Stimulated activated CD8-positive, alpha-beta memory T cell treated with anti-CD3 and anti-CD28 coated beads, Interleukin-4, amount 100 ng/mL, for 4 hours (primary cell): ENCODE measurements at places on chromosomes 6 and 20.
A peak's percentile ranks its signal among the peaks of the same experiment; 100 is the strongest.

- no peak for DNase-seq
Measured at GRCh38 chr20:17562804-17563305, 7.0 kb upstream of the DSTN start.

GRCh38 chr20:23298926-23299672 is 51.5 kb upstream of the NXT1 start:
- no peak for DNase-seq

DNA sequence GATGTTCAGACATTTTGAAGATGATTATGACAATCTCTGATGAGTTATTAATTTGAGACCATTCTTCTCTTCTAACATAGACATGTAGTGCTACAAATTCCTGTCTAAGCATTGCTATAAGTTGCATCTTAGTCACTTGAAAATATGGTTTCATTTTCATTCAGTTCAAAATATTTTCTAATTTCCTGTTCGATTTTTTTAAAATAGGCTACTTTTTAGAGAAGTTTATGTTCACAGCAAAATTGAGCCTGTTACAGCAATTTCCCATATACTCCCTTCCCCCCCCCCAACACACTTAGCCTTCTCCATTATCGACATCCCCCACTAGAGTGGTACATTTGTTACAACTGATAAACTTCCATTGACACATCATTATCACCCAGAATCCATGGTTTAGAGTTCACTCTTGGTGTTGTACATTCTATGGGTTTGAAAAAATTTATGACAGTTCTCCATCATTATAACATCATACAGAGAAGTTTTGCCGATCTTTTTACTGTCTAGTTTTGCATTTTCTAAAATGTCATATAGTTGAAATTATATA is 31.2 kb downstream of the PLAGL1 start:
- no peak for DNase-seq

GRCh38 chr6:111806165-111806547 is 67.1 kb downstream of the FYN start:
- DNase-seq: no peak

DNA sequence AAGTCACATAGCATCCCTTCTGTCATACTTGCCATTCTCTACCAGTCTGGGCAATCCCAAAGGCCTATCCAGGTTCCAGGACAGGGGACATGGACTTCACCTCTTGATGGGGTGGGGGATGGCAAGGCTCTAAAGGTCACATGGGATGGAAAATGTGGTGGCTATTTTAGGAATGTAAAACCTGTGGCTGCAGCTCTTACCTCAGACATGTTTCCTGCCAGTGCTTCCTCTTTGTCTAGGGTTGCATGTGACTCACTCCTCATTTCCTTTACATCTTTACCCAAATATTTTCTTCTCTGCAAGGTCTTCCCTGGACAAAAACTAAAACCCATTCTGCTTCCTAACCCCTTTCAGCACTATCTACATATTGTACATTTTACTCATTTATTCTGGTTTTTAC is 135.7 kb downstream of the BTBD3 start:
- no peak for DNase-seq

DNA sequence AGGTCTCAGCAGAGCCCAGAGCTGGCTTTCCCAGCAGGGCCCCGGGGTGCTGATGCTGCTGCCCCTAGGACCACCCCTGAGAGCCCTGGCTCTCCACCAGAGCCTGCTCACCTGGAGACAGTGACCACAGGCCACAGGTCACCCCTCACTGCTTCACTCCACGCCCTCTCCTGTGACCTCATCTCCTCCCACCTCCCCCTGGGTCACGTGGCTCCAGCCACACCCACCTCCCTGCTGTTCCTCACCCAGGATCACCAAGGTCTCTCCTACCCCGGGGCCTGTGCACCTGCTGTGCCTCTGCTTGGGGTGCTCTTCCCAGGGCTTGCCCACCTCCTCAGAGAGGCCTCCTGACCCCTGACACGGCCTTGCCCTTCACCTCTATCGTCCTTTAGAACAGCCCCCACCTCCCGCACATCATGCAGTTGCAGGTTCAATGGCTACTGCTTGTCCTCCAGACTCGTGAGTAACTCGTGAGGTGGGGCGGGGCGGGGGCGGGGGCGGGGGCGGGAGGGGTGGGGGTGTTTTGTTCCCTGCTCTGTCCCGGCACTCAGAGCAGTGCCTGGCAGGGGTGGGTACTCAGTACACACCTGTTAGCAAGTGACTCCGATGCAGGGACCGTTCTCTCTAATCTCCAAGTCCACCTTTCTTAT is 468.0 kb downstream of the PREX1 start:
- no peak for DNase-seq

GRCh38 chr20:37622728-37623127 is 71.1 kb upstream of the CTNNBL1 start:
- DNase-seq: no peak

GRCh38 chr6:141475259-141475658 is 657.5 kb upstream of the GJE1 start:
- no peak for DNase-seq

- DNase-seq: no peak
Measured at GRCh38 chr6:132830334-132830751, 16.0 kb downstream of the RPS12 start.

DNA sequence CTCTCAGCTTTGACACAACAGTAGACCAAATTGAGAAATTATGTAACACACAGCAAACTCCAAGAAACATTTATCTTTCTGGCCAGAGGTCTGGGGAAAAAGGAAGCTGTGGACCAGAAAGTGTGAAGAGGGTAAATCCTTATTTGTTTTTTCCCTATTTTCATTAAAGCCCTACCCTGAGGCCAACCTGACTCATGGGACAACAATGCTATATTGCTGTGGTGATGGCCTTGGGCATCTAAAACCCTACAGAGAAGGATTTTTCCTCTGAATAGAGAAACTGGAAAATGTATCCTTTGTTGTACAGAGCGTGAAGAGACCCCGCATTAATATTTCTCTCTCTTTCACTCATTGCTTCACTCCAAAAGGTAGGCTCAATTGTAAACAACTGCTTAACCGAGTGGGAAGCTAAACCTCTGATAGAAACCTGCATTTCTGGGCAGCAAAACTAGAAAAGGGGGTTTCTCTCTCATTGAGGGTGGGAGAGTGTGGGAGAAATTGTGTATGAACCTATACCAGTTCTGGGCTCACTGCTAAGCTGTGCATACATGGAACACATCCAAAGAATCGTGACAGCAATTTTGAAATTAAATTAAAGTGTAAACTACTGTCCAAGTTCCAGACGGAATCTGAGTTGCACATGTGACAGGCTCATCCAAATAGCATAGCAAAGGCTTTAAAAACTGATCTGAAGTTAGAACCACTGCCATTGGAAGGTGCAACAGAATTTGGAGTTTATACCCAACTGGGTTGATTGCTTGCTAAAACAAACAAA is 175.5 kb downstream of the CLVS2 start:
- no peak for DNase-seq

DNA sequence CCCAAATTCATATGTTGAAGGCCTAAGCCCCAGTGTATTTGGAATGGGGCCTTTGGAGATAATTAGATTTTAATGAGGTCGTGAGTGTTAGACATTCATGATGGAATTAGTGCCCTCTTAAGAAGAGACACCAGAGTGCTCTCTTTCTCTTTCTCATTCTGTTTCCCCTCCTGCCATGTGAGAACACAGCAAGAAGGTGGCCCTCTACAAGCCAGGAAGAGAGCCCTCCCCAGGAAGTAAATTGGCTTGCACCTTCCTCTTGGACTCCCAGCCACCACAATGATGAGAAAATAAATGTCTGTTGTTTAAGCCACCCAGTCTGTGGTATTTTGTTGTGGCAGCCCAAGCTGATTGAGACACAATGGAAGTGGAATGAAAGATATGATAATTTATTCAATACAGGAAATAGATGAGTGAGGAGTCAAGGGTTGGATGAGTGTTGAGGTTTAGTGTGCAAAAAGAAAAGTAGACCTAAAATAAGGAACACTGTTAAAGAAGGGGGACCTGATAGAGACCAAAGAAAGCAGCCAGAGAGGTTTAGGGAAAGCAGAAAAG is 25.9 kb upstream of the ATXN1 start:
- DNase-seq: no peak

GRCh38 chr6:159254186-159254585 is 85.0 kb downstream of the FNDC1 start:
- DNase-seq: no peak

GRCh38 chr6:84403545-84403944 is 176.1 kb upstream of the CEP162 start:
- no peak for DNase-seq

GRCh38 chr6:112986321-112986720 is 639.2 kb downstream of the RFPL4B start:
- no peak for DNase-seq

GRCh38 chr6:99246602-99247001 is 102.9 kb downstream of the FAXC start:
- no peak for DNase-seq

DNA sequence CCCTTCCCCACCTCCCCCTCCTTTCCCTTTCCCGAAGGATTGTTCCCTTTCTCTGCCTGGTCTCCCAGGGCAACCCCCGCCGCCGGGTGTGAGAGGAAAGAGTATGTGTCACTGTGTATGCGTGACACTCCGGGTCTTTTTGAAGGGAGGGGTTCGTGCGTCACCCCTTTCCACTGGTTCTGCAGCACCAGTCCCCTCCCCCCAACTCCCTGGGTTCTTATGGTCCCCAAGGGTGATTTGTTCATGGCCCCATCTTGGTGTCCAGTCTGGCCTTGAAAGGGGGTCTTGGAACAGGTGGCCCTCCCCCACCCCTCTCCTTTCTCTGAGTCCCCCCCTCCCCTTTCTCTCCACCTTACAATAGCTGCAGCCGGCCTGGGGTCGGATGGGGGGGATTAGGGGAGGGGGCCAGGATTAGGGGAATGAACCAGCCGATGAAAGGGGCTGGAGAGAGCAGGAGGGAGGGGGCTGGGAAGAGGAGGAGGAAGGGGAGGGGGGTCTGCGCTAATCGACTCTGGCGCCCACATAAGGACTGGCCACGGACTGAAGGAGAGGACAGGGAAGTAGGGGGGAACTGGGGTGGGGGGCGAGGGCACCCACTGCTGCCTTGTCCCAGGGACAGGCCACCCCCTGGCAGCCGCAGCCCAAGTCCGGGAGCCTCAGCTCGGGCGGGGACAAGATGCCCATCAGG is 1.3 kb upstream of the RING1 start:
- no peak for DNase-seq

DNA sequence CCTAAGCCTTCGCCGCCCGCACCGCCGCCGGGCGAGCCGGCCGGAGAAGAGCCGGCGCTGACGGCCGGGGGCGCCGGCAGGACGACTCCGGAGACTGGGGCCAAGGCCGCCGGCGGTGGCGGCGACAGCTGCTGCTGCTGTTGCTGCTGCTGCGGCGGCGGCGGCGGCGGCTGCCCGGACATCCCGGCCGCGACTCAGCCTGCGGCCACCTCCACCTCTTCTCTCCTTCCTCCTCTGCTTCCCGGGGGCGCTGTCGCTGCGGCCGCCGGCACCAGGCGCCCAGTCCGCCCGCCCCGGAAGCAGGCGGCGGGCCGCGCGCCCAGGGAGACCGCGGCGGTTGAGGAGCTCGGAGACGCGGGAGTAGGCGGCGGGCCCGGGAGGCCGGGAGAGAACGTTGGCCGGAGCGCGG is 307 bp downstream of the RANBP9 start:
- peak; percentile 7 for DNase-seq

- no peak for DNase-seq
Measured at GRCh38 chr6:27541212-27541932, 68.5 kb upstream of the ZNF184 start.

- no peak for DNase-seq
Measured at GRCh38 chr20:62595491-62595890, 46.8 kb upstream of the SLCO4A1 start.

- no peak for DNase-seq
Measured at GRCh38 chr20:48826069-48826468, 1.7 kb downstream of the PREX1 start.
